ENCODE measurements at places on chromosomes 6 and 20.

- DNase-seq: no peak
These were observed 7.3 kb downstream of the EYA4 start for GRCh38 chr6:133248241-133249001.

DNA sequence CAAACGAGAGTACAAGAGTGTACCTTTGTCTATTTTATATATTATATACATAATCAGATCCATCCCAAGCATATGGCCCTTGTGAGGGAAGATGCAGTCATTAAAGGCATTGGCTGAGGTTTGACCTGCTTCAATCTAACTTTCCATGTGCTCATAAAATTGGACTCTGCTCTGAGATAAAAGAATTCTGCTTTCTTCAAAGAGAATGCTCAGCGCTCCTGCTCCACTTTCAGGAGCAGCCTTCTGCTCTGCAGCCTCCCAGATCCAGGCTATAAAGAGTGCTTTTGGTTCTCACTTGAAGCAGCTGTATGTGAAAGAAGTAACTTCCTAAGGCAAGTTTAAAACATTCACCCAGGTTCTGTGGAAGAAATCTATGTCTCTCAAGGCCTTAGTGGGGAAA is 45.3 kb downstream of the CD83 start:
- DNase-seq: no peak

GRCh38 chr20:1188347-1188746 is 3.6 kb upstream of the TMEM74B start:
- no peak for DNase-seq

- no peak for DNase-seq
These were observed 614.9 kb downstream of the CDH26 start for GRCh38 chr20:60573003-60573680.

DNA sequence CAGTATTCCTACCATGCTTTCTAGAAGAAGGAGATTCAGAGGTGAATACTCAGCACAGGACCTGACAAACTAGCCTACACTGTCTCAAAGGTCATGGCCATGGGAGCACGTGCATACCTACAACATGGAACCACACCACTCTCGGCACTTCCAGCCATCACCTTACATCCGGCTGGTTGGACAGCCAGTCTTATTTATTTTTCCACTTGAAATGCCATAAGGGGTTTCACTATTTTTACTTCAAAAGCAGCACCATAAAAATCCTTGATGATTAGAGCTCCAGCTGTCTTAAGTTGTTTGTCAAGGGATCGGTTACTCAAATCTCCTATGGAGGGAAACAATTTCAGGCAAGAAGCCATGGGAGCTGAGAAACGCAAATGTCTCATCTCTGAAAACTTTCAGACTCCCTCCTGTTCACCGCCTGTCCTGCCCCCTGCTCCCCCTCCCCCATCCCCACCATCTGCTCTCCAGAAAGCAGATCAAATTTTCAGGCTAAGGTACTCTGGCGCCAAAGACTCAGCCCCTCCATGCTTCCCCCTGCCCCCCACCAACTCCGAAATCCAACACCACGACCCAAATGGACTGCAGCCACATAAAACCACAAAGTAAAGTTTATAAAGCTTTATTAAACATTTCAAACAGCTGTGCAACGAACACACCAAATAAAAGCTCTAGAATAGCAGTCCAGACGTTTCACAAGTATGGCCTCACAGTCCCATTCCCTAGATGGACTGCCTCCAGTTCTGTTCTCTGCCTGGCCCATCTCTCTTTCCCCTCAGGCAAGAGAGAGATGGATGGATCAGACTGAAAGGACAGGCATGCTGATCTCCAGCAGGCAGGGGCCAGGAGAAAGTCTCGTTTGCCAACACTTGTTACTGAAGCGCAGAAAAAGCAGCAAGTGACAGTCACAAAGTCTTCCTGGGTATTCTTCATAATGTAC is 4.0 kb upstream of the NNAT start:
- no peak for DNase-seq

DNA sequence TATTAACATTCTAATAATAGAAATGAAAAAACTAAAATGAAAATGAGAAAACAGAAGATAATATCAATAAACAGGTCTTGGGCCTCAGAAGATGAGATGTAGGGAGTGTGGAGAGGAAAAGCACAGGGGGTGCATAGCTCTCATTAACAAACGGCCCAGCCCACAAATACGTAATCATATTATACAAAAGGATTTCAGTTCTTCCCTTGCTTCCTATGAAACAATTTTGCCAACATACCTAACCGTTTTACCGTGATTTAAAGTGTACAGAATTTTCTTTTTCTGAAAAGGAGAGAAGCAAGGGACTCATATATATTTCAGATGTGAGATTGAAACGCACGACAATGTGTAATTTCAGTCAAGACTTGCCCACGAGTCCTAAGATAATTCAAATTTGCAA is 136.0 kb downstream of the HFE start:
- DNase-seq: no peak

DNA sequence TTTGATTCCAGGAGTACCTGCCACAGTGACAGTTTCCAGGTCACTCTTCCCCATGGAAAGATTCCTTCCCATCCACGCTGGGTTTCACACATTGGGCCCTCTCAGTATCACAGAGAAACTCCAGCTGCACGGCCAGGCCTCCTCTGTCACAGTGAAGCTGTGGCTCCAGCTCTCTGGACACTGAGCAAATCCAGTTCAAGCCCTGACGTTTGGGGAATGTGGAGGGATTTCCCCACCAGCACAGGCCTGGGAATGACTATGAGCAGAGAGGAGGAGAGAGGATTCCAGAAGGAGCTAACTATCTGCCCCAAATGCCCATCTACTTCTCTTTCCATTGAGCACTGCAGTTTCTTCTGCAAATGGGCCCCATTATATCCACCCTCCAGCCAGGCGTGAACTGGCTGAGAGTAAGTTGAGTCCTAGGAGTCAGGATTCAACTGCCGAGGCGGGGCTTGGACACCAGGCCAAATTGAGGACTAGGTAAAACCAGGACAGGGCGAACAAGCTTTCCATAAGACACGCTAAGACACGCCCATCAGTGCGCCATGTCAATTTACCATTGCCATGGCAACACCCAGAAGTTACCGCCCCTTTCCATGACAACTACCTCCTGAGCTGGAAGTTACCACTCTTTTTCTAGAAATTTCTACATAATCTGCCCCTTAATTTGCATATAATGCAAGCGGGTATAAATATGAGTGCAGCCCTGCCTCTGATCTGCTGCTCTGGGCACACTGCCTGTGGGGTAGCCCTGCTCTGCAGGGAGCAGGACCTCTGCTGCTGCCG is 9.2 kb upstream of the BNIP5 start:
- no peak for DNase-seq

GRCh38 chr6:3596766-3597165 is 139.9 kb upstream of the SLC22A23 start:
- no peak for DNase-seq

- DNase-seq: no peak
These were observed 46.9 kb downstream of the SOD2 start for GRCh38 chr6:159646116-159646515.

DNA sequence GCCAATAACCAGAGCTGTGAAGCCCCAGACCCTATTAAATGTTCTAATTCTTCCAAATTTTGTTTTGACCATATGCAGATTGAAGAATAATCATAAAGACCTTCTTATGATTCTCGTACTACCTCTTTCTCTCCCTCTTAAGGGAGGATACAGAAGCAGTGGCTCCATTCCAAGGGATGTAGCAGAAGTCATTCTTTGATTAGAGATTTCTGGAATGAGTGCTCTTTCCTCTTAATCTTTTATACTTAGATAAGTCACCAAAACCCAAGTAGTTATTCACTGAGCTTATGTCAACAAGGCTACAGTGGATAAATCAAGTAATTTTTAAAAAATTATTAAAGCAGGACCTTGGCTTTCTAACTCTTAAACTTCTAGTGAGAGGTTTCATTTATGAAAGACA is 266.0 kb upstream of the STXBP5 start:
- no peak for DNase-seq
